ENCODE measurements at places on chromosomes 1 and 21.

DNA sequence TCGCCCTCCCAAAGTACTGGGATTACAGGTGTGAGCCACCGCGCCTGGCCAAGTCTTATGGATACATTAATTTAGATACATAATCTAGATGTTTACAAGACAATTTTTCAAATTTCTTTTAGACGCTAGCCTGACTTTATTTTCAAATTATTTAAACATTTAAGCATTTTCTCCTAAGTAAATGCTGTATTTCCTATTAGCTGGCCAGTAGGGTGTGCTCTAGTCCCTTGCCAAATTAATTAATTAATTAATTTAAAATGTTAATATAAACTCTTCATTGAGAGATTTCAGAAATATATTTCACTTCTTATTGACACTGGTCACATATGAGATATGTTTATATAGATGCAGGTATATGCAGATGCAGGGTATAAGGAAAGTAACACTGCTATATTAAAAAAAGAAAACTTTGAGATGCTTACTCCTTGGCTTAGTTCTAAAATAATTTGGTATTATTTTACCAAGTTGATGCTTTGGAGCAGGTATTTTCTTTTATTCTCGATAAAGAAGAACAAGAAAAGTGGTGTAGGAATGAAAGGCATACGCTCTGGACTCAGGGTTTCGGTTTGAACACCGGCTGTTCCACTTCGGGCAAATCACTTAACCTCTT is 5.2 kb upstream of the ERRFI1 start:
- DNase-seq = no peak

DNA sequence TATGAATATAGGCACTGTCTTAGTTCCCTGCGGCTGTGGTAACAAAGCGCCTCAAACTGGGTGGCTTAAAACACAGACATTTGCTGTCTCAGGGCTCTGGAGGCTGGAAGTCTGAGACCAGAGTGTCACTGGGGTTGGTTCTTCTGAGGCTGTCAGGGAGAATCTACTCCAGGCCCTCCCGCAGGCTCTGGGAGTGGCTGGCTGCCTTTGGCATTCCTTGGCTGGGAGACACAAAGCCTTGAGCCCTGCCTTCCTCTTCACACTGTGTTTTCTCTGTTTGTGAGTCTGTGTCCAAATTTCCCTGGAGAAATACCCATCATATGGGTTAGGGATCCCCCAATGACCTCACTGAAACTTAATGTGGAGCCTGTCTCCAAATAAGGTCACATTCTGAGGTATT is 38.5 kb downstream of the B3GALT5 start:
- no peak for DNase-seq

DNA sequence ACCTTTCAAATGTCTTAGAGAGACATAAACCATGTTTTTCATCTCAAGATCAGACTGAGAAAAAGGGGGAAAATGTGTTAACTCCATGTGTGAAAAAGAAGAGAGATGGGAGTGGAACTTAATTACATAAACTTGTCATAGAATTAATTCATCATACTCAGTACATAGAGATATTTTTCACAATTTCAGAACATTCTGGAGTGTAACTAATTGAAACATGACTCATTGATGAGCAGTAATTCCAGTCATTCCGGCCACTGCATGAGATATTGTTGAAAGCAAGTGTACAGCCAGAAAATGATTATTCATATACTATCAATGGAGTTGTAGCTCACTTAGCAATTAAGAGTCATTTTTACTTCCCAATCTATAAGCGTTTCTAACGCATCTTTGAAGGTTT is 739.3 kb downstream of the LTN1 start:
- DNase-seq = no peak

DNA sequence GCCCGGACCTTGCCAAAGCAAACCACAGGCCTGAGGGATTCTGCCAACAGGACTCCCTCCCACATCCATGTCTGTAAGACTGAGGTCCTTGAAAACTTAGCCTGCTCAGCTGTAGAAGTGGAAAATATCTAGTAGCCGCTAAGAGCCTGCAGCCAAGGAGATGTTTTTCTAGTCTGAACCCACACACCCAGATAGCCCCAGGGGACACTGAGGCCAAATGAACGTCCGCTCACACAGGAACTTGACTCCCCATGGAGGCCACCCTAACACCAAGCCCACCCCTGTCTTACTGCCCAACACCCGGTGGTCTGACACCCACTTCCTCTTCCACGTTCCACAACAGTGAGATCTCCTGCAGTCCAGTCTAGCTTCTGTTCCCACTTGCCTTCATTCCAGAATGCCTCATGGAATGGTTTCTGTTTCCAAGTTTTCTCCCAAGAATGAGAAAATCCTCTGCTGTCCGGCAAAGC is 174.8 kb downstream of the PLPP3 start:
- DNase-seq = no peak

DNA sequence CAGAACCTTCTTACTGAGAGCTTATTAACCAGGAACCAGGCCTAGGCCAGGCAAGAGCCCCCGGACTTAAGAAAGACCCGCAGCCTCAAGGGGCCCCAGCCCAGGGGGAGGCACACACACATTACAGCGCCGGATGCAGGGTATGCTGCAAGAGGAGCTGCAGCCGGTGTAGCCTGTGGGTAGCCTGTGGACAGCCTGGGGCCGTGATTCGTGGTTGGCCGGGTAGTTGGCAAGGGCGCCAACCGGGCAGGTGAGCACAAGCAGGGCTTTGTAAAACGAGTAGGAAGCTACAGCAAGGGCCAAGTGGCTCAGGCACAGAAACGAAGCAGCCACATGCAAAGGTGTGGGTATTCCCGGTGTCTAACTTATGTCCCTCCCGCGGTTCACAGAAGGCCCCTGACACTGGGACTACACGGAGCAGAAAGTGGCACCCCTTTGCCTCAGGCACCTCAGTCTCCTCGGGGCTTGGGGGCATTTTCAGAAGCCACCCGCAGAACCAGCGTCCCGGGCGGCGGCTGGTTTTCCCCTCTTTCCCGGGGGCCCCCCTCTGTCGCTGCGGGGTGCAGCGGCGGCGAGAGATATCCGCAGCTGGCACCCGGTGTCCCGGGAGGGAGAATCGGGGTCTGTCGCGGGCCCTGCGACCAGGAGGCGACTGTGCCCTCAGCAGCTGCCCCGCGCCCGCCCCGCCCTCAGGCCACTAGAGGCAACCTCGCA is 40.8 kb downstream of the KIAA1614 start:
- no peak for DNase-seq

DNA sequence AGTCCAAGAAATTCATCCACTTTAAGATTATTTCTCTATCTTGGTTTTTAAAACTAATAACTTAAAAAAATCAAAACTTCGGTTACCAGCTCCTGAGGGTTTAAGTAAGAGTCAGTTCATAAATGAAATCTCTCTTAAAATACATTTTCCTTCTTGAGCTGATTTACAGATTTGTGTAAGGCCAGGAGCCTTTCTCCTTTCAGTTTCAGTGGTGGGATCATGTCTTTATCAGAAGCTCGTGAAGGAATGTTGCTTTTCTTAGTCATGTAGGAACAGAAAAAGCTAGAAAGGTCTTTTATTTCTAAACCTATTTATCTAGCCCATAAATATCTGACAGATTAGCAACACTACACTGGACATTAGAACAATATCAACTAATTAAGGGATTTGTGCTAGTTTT is 390.2 kb downstream of the GPATCH2 start:
- DNase-seq = no peak

GRCh38 chr1:202165267-202165941 is 5.0 kb upstream of the PTPN7 start:
- DNase-seq = no peak

DNA sequence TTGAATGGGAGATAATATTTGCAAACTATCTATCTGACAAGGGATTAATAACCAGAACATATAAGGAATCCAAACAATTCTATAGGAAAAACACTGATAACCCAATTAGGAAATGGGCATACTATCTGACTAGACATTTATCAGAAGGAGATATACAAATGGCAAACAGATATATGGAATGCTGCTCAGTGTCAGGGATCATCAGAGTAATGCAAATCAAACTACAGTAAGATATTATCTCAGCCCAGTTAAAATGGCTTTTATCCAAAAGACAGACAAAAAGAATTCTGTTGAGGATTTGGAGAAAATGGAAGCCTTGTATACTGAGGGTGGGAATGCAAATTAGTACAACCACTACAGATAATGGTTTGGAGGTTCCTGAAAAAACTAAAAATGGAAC is 758.0 kb upstream of the B3GALT2 start:
- DNase-seq = no peak

GRCh38 chr1:199135901-199136300 is 497.1 kb downstream of the PTPRC start:
- no peak for DNase-seq

All from stimulated activated CD8-positive, alpha-beta memory T cell treated with anti-CD3 and anti-CD28 coated beads, Interleukin-4, amount 100 ng/mL, for 1 hour (primary cell).